ENCODE measurements at places on chromosomes 5 and 9. TPM values are rescaled to one million over a fixed set of nuclear protein-coding genes. Genes with fewer than 3 reads are reported as not detected.
A peak's percentile ranks its signal among the peaks of the same experiment; 100 is the strongest.

DNA sequence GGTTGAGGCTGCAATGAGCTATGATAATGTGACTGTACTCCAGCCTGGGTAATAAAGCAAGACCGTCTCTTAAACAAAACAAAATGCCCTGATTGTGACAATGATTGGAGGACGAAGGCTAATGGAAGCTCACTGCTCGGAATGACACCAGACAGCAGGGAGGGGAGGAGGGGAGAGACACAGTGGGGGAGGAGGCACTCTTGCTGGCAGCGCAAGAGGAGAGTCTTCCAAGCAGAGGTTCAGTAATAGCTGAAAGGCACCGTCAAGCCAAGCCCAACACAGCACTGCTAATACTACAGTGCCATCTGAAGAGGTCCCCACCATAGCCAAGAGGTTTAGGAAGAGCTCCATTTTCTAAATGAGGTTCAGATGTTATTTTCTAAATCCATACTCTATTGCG is 102.3 kb downstream of the GLDC start:
- H3K27me3 ChIP-seq = no peaks in the 10 kb centered on the region
- DNase-seq = no peak
- no peaks in the 10 kb centered on the region for H3K36me3 ChIP-seq
- H3K27ac ChIP-seq = no peak overlapping the region
- no peak overlapping the region for H3K4me3 ChIP-seq
- no peaks in the 10 kb centered on the region for H3K4me1 ChIP-seq

- H3K27me3 ChIP-seq = no peaks in the 10 kb centered on the region
- H3K36me3 ChIP-seq = no peaks in the 10 kb centered on the region
- H3K4me3 ChIP-seq = no peak overlapping the region
- peak; percentile 65 for DNase-seq
- no peak overlapping the region for H3K27ac ChIP-seq
- no peaks in the 10 kb centered on the region for H3K4me1 ChIP-seq
Observed at GRCh38 chr9:105401651-105402050, 46.2 kb upstream of the FSD1L start.

- no peak overlapping the region for H3K4me3 ChIP-seq
- H3K27ac ChIP-seq = no peak overlapping the region
- no peak for DNase-seq
- H3K27me3 ChIP-seq = no peaks in the 10 kb centered on the region
- no peaks in the 10 kb centered on the region for H3K36me3 ChIP-seq
Observed at GRCh38 chr5:51487952-51488351, 104.7 kb downstream of the ISL1 start.

GRCh38 chr5:157571357-157571827 is 4.2 kb downstream of the ADAM19 start:
- no peak overlapping the region for H3K4me3 ChIP-seq
- peaks cover 8% of the 10 kb centered on the region for H3K36me3 ChIP-seq
- DNase-seq = no peak
- H3K4me1 ChIP-seq = peaks cover 21% of the 10 kb centered on the region
- H3K27ac ChIP-seq = no peak overlapping the region

GRCh38 chr5:151174612-151175101 is 17.1 kb upstream of the ANXA6 start:
- H3K4me3 ChIP-seq = no peak overlapping the region
- no peaks in the 10 kb centered on the region for H3K27me3 ChIP-seq
- peaks cover 19% of the 10 kb centered on the region for H3K4me1 ChIP-seq

- no peaks in the 10 kb centered on the region for H3K4me1 ChIP-seq
- no peak overlapping the region for H3K27ac ChIP-seq
- DNase-seq = no peak
- no peaks in the 10 kb centered on the region for H3K27me3 ChIP-seq
- no peaks in the 10 kb centered on the region for H3K36me3 ChIP-seq
- no peak overlapping the region for H3K4me3 ChIP-seq
Observed at GRCh38 chr5:33114361-33114760, 326.4 kb upstream of the TARS1 start.

GRCh38 chr5:83077662-83078261 is 415 bp downstream of the XRCC4 start:
- no peak for DNase-seq
- peak overlapping the region; percentile 74 for H3K27ac ChIP-seq
- H3K36me3 ChIP-seq = peaks cover 5% of the 10 kb centered on the region
- peaks cover 2% of the 10 kb centered on the region for H3K4me1 ChIP-seq

- H3K27ac ChIP-seq = no peak overlapping the region
- H3K27me3 ChIP-seq = peaks cover 3% of the 10 kb centered on the region
- peak; percentile 19 for DNase-seq
Observed at GRCh38 chr9:124122813-124123462, 111.4 kb downstream of the LHX2 start.

GRCh38 chr9:33489066-33489465 is 15.3 kb upstream of the NOL6 start:
- no peak overlapping the region for H3K4me3 ChIP-seq
- H3K4me1 ChIP-seq = no peaks in the 10 kb centered on the region
- H3K27me3 ChIP-seq = no peaks in the 10 kb centered on the region

DNA sequence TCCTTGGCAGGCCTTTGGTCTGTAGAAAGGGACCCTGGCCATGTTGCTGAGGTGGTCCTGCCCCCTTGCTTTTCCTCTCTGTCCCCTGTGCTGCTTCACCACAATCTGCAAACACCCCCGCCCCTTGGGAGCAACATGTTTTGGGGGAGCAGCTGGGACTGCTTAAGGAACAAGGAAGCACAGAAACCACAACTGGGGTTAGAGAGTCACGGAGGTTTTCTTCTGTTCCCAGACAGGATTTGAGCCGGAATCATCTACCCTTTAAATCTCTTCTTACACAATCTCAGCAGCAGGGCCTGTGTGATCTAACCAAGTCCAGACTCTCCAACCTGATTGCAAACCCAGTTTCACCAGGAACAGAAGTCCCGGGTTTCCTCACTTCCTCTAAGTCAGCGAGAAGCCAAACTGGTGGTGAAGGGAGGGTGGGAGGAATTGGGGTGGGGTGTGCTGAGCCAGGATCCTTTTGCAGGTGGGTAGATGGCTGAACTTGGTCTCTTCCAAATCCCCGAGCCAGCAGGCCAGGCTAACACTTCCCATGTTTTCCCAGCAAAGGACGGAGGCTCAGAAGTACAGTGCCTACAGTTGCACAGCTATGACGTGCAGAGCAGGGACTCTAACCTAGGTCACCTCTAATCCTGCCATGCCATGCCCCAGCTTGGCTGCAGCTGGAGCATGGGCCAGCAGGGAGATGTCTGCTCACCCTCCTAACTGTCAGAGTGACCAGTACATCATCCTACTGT is 25.0 kb downstream of the SH3PXD2B start:
- peak; percentile 59 for DNase-seq
- peak overlapping the region; percentile 20 for H3K27ac ChIP-seq
- H3K4me1 ChIP-seq = peaks cover 35% of the 10 kb centered on the region
- no peaks in the 10 kb centered on the region for H3K27me3 ChIP-seq
- peaks cover 13% of the 10 kb centered on the region for H3K36me3 ChIP-seq

GRCh38 chr9:83708515-83709158 is 879 bp upstream of the UBQLN1 start:
- H3K4me1 ChIP-seq = no peaks in the 10 kb centered on the region
- no peaks in the 10 kb centered on the region for H3K36me3 ChIP-seq
- peak overlapping the region; percentile 99 for H3K27ac ChIP-seq
- DNase-seq = peak; percentile 86

- DNase-seq = peak; percentile 44
- H3K4me3 ChIP-seq = no peak overlapping the region
- no peaks in the 10 kb centered on the region for H3K4me1 ChIP-seq
- no peaks in the 10 kb centered on the region for H3K36me3 ChIP-seq
- no peaks in the 10 kb centered on the region for H3K27me3 ChIP-seq
Observed at GRCh38 chr5:122473138-122473843, 161.3 kb downstream of the SNCAIP start.

DNA sequence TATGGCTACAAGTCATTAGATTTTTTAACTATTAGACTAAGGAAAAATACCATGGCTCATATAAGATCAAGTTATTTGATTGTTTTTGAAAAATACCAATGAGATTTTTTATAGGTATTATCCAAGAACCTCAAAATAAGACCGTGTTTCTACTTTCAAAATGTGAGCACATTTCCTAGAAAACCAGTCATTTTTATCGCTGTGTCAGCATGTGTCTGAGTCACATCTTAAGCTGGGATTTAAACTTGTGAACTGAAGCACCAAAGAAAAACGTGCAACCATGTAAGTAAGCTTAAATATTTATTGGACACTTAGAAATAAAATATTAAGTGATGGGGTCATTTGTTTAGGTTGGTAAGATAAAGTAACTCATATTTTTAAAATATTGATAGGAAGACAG is 1676.0 kb upstream of the NUDT12 start:
- H3K4me1 ChIP-seq = no peaks in the 10 kb centered on the region
- no peaks in the 10 kb centered on the region for H3K36me3 ChIP-seq
- no peak overlapping the region for H3K27ac ChIP-seq
- no peak for DNase-seq
- no peak overlapping the region for H3K4me3 ChIP-seq
- H3K27me3 ChIP-seq = no peaks in the 10 kb centered on the region

GRCh38 chr9:5422276-5422675 is 15.4 kb downstream of the PLGRKT start:
- no peak overlapping the region for H3K4me3 ChIP-seq
- H3K4me1 ChIP-seq = no peaks in the 10 kb centered on the region
- no peaks in the 10 kb centered on the region for H3K27me3 ChIP-seq
- no peak overlapping the region for H3K27ac ChIP-seq
- no peak for DNase-seq

GRCh38 chr5:134003817-134004625 is 754 bp downstream of the VDAC1 start:
- peak overlapping the region; percentile 87 for H3K4me3 ChIP-seq
- peak overlapping the region; percentile 91 for H3K27ac ChIP-seq
- peaks cover 51% of the 10 kb centered on the region for H3K4me1 ChIP-seq
- H3K36me3 ChIP-seq = peaks cover 15% of the 10 kb centered on the region

DNA sequence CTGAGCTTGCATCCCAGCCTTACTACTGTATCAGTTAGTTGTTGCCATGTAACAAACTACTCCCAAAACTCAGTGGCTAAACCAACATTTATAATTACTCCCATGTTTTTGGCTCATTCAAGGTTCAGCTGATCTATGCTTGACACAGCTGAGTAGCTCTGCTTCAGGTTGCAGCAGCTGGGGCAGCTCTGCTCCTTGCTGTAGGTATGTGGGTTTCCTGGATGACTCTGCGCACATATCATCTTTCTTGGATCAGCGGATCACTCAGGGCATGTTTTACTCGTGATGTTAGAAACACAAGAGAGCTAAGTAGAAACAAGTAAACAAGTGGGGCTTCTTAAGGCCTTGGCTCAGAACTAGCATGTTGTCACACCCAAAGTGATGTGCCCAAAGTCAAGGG is 15.1 kb downstream of the TEK start:
- peak; percentile 64 for DNase-seq
- peak overlapping the region; percentile 85 for H3K27ac ChIP-seq
- H3K4me3 ChIP-seq = no peak overlapping the region
- H3K36me3 ChIP-seq = no peaks in the 10 kb centered on the region

DNA sequence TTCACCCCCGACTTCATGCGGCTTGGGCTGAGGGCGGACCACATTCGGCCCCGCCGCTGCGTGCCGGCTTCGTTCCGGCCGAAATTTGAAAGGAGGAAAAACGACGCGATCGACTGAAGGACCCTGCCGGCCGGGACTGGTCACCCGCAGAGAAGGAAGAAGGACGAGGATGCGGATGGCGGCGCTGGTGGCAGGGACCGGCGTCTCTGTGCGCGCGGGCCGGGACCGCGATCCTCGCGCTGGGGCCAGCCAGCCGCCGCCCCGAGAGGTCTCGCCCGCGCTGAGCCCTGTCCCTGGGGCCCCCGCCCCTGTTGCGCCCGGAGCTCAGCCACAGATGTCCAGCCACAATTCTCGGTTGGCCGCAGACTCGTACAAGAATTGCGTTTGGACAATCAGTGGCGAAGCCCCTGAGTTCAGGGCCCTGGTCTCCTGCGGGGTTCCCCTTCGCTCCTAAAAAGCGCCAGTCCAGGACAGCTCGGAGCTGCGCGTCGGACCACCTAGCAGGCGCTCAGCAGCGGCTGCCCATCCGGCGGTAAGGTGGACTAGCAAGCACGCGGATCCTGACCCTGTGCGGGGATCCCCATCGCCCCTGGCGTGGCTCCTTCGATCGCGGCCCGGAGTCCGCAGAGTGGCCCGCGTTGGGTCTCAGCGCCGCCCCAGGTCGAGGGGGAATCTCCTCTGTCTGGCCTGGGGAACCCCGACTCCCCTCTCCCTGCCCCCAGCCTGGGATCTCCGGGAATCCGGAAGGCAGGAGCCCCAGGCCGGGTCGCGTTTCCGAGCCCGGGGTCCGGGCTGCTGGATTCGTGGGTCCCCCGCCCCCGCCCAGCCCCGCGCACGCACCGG is 21.3 kb downstream of the URM1 start:
- DNase-seq = no peak
- H3K27me3 ChIP-seq = peaks cover 57% of the 10 kb centered on the region
- no peak overlapping the region for H3K4me3 ChIP-seq

DNA sequence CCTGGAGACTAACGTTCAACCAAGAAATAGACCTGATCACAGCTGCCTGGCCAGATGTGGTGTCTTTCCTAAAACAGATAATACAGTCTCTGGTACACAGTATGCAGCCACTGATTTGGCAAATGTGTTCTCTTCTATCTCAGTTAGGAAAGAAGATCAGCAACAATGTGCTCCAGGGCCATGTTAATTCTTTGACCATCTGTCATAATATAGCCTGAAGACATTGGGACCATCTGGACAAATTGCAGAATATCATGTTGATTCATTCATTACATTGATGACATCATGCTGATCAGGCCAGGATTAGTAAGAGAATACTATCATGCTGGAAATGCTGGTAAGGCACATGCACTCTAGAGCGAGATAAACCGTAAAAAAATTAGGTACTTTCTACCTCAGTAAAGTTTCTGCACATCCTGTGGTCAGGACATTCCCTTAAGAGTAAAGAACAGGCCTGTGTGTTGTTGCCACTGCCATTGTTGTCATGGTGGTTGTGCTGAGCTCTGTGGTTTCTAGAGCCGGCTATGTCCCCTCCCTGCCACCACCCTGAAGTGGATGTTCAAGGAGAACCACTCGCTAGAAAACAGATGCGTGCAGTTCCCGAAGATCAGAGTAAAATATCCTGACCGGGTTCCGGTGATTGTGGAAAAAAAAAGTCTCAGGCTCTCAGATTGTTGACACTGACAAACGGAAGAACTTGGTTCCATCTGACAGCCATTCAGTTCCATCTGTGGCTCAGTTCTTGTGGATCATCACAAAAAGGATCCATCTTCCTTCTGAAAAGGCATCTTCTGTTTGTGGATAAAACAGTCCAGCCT is 6.4 kb upstream of the JMY start:
- H3K4me3 ChIP-seq = no peak overlapping the region
- H3K27me3 ChIP-seq = no peaks in the 10 kb centered on the region
- no peaks in the 10 kb centered on the region for H3K36me3 ChIP-seq
- no peak overlapping the region for H3K27ac ChIP-seq
- H3K4me1 ChIP-seq = no peaks in the 10 kb centered on the region

- DNase-seq = no peak
- H3K4me1 ChIP-seq = no peaks in the 10 kb centered on the region
- no peak overlapping the region for H3K27ac ChIP-seq
- H3K27me3 ChIP-seq = no peaks in the 10 kb centered on the region
- H3K36me3 ChIP-seq = no peaks in the 10 kb centered on the region
- H3K4me3 ChIP-seq = no peak overlapping the region
Observed at GRCh38 chr9:87442451-87442850, 55.2 kb upstream of the DAPK1 start.

GRCh38 chr5:30765227-30765626 is 428.3 kb upstream of the CDH6 start:
- no peaks in the 10 kb centered on the region for H3K4me1 ChIP-seq
- DNase-seq = no peak
- no peaks in the 10 kb centered on the region for H3K36me3 ChIP-seq
- H3K4me3 ChIP-seq = no peak overlapping the region
- H3K27ac ChIP-seq = no peak overlapping the region

The CRHBP gene
- 1.2 TPM for total RNA-seq

The CNTNAP3B gene
- total RNA-seq = 8.4 TPM

The GLRA1 gene
- total RNA-seq = not detected

The LEAP2 gene
- total RNA-seq = 1.4 TPM

The DND1 gene
- total RNA-seq = 0.31 TPM

Measured in muscle of leg (tissue), 16 donors.